ENCODE measurements at places on chromosomes 11 and 22.

DNA sequence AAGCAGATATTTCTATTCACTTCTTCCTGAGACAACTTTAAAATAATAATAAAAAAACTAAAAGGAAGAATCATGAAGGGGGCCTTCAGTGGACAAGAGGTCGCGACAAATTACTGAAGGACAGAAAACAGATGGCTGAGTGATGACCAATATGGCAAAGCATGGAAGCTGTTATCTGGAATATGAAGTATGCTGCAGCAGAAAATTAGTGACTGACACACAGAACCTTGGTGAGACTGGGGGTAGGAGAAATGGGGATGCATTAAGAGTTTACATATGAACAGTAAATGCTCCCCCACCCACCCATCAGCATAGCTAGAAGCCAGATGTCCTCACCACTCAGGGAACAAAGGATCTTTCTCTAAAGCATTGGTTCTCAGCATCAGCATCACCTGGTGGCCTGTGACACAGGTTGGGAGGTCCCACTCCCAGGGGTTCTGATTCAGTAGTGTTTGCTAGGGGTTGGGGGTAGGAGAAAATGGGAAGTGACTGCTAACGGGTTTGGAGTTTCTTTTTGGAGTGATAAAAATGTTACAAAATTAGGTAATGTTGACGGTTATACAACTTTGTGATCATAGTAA, 59.7 kb downstream of the NARS2 start:
- no peak for DNase-seq

- no peak for DNase-seq
Observed at GRCh38 chr11:72123117-72123653, 10.7 kb upstream of the ANAPC15 start.

DNA sequence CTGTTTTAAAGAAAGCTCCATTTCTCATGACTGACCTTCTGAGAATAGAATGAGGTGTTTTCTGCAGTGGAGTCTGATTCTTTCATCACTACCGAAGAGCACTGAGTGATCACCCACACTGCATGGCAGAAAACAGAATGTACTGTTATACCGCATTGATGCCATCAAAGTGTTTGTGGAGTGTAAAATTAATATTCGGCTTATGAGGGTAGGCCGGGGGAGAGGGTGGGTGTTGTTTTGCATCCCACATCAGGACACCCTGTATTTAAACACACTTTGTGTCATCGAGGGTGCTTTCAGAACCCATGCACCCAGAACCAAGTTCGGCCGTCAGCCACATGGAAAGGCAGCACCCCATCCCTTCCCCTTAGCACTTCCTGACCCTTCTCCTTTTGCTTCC, 41.3 kb upstream of the ETS1 start:
- DNase-seq: no peak

DNA sequence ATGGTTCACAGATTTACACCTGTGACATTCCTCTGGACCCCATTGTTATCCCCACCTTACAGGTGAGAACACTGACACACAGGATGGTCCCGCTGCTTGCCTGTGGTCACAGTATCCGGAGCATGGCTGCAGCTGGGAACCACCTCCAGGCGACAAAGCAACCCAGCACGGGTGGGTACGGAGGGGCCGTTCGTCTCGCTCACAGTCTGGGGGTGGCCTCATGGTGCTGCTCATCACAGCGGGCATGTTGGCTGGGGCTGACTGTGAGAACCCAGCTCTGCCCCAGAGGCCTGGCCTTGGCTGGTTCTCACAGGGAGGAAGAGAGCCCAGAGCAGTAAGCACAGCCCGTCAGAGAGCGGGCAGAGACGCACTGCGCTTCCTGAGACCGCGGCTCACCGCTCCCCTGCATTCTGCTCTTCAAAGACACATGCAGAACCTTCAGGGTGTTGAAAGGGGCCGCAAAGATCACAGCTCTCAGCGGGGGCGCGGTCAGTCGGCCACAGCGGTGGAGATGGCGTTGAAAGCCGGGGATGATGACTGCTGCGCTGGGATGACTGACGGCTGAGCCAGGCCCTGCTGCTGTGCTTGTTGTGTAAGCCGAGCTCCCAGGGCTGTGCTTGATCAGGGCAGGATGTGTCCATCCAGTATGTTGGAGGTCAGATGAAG, 423.0 kb downstream of the BRD1 start:
- DNase-seq: no peak

DNA sequence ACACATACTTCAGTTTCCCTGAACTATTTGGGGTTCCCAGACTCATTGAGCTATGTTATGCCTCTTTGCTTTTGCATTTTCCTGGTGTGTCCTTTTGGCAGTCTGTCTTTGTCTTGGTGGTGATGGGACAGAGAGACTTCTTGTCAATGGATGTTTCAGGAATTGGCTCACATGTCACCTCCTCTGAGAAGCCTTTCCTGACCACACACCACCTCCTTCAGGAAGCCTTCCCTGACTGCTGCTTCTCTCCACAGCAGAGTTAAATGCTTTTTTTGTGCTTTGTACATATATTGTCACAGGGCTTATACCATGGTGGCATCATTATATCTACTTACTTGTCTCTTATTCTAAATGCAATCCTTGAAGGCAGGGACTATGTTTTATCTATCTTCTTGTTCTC, 28.5 kb upstream of the ELF5 start:
- DNase-seq: no peak

DNA sequence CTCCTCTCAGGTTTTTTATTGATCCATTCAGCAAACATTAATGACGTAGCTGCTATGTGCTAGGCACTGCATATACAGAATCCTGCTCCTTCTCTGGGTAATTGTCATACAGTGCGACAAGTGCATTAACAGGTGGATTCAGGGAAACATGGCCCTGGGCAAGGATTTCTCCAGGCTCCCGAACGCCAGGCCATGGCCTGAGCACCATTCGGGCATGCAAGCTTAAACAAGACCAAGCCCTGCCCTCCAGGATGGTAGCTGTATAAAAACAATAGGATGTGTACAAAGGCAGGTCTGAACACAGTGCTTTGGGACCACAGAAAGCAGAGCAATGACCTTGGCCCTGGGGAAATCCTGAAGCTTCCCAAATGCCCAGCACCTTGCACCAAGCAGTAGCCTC, 9.1 kb upstream of the SYT7 start:
- DNase-seq: no peak

DNA sequence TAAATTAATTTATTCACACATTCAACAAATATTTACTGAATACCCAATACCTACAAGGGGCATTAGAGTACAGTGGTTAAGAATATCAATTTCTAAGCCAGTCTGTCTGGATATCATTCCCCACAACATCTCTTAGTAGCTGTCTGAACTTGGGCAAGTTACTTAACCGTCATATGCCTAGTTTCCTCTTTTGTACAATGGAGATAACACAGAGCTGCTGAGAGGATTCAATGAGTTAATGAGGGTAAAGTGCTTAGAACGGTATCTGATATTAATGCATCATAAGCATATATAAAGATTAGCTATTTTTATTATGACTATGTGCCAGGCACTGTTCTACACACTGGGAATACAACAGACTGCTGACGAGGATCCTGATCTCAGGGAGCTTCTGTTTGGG, 116.4 kb downstream of the APOL5 start:
- DNase-seq: no peak

- no peak for DNase-seq
Observed at GRCh38 chr22:23222793-23223568, 42.7 kb downstream of the BCR start.

- no peak for DNase-seq
Observed at GRCh38 chr22:40805239-40805638, 13.9 kb downstream of the SLC25A17 start.

DNA sequence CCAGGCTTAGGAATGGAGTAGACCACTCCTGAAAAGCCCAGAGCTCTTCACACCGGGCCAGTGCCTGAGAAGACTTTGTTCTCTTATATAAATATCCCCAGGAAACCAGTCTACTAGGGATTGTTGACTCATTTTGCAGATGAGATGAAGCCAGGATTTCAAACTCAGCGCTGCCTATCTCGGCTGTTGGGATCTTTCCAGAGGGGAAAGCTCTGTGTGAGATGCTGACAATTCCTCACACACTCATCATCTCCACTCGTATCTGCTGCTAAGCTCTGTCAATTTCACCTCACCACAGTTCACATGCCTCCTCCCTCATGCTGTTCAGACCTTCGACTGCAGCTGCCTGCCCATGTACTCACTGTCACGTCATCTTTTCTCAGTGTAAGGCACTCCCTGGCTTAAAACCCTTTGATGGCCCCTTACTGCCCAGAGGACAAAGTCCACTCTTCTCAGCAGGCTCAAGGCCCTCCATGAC, 12.5 kb downstream of the USH1C start:
- no peak for DNase-seq

- no peak for DNase-seq
Observed at GRCh38 chr11:113271551-113272245, 42.7 kb upstream of the TTC12 start.

DNA sequence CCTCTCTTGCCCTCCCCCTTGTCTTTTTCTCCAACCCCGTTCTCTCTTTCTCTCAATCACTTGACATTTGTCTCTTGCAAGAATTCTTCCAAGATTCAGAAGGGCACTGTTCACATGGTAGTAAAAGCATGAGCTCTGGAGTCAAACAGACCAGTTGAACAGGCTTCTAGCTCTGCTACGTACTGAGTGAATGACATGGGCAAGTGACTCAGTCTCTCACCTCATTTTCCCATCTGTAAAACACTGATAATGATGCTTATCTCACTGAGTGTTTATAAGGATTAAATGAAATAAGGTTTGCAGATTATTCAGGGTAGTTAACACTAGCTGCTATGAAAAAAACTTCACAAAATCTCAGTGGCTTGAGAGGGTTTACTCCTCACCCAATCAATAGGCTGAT, 5.9 kb upstream of the IL10RA start:
- no peak for DNase-seq

DNA sequence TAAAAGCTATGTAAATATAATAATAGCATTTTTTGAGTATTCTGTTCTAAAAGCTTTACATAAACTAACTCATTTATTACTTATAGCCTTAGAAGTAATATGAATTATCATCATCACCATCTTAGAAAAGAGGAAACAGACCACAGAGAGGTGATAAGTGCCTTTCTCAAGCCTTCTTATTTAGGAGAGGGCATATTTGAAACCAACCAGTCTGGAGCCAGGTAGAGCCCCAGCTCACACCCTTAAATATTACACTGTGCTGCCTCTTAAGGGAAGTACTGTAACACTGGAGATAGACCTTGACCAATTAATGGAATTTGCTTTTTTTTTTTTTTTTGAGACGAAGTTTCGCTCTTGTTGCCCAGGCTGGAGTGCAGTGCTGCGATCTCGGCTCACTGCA, 2.3 kb downstream of the BCO2 start:
- no peak for DNase-seq

GRCh38 chr22:26888887-26889286, 231.5 kb downstream of the MIAT start:
- DNase-seq: no peak

GRCh38 chr11:38766796-38767195, 2168.8 kb upstream of the RAG2 start:
- DNase-seq: no peak

GRCh38 chr11:10622108-10622507, 53.6 kb upstream of the LYVE1 start:
- DNase-seq: no peak

- DNase-seq: no peak
Observed at GRCh38 chr22:45515676-45516075, 13.0 kb downstream of the FBLN1 start.

DNA sequence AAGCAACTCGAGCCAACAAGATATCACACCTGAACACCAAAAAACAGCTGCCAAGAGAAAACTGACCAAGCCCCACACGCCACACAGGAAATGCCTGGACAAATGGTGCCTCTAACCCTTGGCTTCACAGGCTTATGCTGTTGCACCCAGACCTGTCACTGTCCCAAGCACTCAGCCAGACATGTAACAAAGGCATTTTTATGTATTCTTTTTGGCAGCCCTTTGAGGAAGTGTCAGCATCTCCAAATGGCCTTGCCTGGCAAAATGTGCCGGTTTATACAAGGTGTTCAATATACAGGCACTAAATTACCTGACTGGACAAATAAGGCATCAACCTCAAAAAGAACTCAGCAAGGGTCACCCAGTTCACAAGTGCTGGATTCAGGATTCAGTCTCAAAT, 6.1 kb downstream of the HDHD5 start:
- no peak for DNase-seq

- DNase-seq: no peak
Observed at GRCh38 chr11:44780940-44781631, 54.3 kb downstream of the TSPAN18 start.

DNA sequence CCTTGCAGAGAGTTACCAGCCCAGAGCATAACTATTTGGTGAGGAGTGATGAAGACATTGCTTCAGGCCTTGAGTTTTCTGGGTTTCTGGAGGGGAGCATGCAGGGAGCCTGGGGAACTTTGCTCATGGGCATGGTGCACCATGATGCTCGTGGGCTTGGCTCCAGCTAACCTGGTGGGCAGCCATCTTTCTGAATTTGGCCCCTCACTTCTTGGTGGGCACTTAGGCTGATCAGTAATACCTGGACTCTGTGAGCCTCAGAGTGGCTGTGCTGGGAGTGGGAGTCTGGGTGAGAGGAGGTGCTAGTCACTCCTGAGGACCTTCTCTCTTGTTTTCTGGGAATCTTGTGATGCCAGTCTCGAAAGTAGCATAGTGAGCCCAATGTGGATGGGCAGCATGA, 30.6 kb downstream of the AMPD3 start:
- DNase-seq: no peak

GRCh38 chr11:86933891-86934581, 21.2 kb downstream of the FZD4 start:
- no peak for DNase-seq

- DNase-seq: no peak
Observed at GRCh38 chr11:75441804-75442132, 8.8 kb upstream of the KLHL35 start.

DNA sequence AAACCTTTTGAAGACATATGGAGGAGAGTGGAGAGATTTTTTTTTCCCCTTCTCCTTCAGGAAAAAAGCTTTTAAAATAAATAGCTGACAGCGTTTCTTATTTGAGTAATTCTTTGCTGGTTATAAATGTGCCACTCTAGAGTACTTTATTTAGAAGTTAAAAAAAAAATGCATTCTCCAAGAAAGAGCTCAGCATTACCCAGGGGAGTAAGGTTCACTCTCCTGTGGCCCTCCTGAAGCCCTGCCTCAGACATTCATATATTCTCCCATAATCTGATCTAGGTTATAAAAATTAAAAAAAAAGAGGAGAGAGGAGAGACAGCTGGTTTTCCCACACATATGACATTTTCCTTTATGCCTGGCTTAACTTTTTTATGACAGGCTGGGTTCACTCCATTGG, 545.2 kb upstream of the CADM1 start:
- no peak for DNase-seq

GRCh38 chr22:40006641-40007040, 11.9 kb downstream of the FAM83F start:
- DNase-seq: no peak

DNA sequence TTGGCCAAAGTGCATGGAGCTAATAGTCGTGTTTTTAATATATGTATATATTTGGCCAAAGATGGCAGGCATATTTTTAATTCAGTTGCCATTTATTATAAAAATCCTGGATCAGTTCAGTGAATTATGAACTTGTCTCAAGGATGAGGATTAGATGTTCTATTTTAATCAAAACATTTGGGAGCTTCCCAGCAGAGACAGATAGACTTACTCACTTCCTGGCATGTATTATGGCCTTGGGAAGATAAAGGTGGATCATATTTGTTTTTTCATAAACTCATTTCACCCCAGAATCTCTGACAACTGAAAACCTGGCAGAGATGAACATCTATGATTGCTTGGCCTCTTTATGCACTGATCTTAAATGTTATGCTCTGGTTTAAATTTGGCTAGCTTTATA, 148.8 kb downstream of the NCAM1 start:
- no peak for DNase-seq

GRCh38 chr11:65485920-65486219, 13.0 kb upstream of the MALAT1 start:
- no peak for DNase-seq

GRCh38 chr22:27314276-27314807, 487.2 kb downstream of the MN1 start:
- DNase-seq: no peak

All from T1000 (cell line).